ENCODE measurements at places on chromosomes 7 and 10.

DNA sequence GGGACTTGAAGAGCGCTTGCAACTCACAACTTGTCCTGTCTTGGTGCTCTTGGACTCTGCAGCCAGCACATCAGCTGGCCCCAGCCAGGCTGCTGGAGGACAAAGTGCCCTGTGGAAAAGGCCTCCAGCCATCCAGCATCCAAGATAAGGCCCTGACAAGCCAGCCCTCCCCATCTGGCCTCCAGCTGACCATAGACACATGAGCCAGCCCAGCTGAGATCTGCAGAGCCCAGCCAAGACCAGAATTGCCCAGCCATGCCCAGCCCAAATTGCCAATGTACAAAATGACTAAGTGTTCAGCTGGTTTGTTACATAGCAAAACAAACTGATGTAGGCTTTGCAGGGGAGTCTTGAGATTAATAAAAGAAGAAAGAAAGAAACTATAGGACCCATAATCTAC is 36.0 kb upstream of the FRMD4A start:
- DNase-seq: no peak

DNA sequence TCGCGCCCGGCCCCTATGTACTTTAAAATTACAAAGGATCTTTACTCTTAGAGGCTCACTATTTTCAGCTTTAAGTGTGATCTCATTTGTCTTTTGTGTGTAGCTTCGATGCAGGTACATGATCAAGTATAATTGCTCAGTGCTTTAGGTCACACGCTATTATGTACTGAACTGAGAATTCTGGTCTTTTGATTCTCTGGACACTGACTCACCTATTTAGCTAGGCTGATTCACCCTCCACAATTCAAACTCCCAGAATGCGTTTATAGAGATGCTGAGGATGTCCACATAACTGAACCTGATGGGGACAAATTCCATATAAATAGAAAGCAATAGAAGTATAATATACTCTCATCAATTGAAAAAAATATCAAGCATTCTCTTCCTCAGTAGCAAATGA is 57.8 kb downstream of the PRKCQ start:
- no peak for DNase-seq

GRCh38 chr10:124704428-124705380 is 39.5 kb downstream of the FAM53B start:
- no peak for DNase-seq

DNA sequence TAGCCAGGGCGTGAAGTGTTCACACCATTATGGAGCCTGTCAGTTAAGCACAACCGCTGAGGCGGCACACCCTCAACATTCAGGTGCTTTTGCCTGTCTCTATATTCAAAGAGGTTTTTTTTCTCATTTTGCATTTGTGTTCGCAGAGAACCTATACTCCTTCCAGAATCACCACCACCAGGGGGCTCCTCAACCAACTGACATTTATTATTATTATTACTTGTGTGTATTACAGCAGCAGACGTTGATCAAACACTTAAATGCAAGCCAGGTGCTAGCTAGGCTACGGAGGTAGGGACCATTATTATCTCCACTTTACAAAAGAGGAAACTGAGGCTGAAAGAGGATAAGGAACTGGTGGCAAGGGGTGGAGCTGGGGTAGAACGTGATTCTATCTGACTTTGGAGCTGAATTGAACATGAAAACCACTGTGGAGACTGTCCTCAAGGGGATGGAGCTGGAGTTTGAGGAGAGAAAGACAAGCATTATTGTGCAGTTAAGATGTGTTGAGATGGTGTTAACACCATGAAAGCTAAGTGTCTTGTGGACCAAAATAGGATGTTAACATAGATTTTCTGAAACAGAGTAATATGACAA is 133.8 kb upstream of the PLXNA4 start:
- DNase-seq: no peak

- DNase-seq: no peak
Measured at GRCh38 chr10:132109341-132110110, 43.8 kb downstream of the JAKMIP3 start.

DNA sequence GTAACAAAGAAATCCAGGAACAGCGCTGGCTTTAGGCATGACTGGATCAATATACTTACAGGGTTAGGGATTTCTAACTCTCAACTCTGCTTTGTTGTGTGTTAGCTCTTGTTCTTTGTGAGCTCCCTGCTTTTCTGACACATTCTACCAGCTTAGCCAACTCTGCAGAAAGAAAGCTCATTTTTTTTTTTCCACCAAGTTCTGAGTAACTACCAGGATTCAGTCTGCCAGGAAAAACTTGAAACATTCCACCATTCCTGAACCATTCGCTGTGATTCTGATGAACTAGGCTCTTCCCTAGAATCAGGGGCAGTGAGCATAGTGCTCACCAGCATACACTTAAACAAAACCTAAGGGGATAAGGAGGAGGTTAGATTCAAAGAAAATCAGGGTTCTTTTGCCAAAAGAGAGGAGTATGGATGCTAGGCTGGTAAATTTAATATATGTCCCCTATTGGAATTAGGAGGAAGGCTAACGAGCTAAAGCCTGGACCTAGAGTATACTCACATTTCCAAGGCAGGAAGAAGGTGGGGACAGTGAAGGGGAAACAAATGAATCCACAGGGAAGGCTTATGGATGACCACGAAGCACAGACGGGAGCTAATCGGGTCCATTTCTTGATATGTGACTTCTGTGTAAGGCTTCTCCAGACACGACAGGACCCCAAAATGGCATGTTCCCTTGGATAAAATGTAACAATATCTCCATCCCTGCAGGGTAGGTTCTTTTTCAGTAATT is 183.4 kb downstream of the PRKG1 start:
- no peak for DNase-seq

- peak; percentile 20 for DNase-seq
Measured at GRCh38 chr7:55641811-55642210, 69.5 kb upstream of the VOPP1 start.

DNA sequence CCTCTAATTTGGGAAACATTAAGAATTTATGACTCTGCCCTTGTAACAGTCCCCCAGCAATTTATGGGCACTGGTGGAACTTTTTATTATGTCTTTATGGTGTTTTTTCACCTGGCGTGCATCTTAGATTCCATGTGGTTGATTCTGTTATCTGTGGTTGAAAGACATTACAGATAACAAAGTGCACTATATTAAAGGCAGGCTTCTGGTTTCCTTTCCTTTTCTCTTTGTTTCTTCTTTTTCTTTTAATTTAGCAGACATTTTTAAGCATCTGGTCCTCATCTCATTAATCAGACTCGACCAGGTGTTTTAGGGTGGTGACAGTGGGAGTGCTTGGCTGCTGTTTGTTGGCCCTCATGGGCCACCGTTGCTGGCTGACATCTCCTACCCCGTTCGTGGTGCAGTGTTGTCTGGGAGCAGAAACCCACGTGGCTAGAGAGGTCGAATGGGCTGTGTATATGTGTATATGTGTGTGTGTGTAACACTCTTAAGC is 77.4 kb downstream of the LRMDA start:
- no peak for DNase-seq

- no peak for DNase-seq
Measured at GRCh38 chr10:132151951-132152505, 34.7 kb upstream of the DPYSL4 start.

DNA sequence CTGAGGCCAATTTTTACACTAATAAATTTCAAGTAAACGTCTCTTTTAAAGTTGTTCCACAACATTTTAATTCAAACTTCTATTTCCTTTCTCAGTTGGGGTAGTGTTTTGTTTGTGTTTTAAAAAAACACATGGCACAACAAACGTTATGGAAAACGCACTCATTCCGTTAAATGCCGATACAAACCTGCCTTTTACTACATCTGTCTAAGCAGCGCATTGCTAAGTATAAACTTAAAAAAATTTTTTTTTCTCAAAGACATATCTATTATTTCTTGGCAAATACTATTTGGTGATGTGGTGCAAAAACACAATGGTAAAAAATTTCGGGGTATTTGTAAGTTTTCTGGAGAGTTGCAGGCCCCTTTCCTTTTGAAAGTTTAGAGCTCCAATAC is 1.4 kb downstream of the SKIDA1 start:
- no peak for DNase-seq

DNA sequence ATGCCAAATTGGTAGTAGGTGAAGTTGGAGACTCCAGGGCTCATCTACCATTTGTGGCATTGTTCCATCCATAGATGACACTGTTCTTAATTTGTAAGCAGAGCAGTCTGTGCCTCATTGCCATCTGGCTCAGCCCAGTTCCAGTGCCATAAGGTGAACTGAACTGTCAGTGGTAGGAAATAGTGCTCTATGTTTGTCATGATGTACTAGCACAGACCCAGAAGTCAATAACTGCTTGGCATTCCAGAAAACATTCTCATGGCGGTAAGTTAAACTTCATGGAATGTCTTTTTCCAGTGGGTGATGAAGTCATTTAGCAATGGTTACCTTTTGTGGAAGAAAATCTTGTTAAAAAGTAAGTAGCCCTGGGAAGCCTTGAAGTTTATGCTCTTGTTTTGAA is 302.7 kb downstream of the SUGCT start:
- DNase-seq: no peak

GRCh38 chr7:145698526-145699262 is 417.9 kb upstream of the CNTNAP2 start:
- DNase-seq: no peak

- no peak for DNase-seq
Measured at GRCh38 chr10:74081941-74082718, 68.5 kb downstream of the AP3M1 start.

DNA sequence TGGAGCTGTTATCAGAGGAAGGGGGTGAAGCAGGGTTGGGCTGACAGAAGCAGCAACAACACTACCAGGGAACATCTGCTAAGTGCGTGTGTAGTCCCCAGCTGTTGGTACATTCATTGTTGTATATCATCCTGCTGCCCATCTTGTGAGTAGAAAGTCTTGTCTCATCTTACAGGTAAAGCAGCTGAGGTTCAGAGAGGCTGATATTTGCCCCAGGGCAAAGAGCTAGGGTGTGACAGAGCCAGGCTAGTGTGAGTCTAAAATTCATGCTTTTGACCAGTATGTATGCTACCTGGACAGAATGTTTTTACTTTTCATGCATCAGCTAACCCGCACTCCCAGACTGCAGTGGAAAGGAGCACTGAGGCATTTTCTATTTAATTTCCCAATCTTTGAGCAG is 221.6 kb downstream of the STK31 start:
- DNase-seq: no peak

DNA sequence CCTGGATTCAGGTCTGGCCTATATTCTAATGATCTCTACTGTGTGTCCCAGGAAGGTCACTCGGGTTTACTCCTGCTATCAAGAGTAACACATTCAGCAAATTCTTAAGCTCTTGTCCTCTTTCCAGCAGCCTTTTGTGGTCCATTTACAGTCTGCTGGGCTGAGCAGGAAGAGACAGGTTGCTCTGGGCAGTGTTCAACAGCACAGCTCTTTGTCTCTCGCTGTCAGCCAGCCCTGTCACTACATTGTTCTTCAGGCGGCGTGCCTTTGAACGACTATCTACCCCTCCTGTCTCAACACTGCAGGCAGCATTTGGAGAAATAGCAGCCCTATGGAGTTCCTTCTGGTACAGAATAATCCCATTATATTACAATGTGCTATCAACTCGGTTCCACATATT is 192.2 kb upstream of the TBX20 start:
- no peak for DNase-seq

DNA sequence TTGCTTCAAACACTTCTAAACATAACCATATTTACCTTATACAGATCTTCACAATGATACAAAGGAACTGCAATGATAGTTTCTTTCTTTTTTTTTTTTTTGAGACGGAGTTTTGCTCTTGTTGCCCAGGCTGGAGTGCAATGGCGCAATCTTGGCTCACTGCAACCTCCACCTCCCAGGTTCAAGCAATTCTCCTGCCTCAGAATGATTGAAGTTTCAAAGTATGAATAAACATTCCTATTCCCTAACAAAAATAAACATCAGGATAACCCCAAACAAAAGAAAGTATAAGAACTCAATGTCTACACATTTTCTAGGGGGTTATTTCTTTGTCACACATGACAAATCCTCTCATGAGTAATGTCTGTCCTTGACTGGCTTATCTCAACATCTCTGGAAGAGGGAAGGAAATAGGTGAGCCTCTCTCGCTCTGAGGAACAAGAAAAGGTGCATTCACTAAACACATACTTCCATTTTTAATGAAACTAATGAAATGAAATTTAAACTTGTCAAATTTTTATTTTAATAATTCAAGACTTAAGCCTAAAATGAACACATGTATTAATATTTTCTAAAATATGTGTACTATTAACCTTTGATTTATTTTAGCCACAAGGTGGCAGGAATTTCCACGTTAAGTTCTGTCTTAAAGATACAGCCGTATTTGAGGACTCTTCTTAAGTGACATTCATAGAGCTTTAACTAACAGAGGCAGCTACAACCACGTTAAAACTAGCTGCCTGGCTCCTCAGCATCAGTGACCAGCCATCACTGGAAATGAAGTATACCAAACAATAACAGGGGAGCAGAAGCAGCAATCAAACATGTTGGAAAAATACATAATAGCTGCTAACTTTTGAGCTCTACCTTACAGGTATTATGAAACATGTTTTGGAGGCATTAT is 58.3 kb downstream of the MALSU1 start:
- DNase-seq: peak; percentile 44

DNA sequence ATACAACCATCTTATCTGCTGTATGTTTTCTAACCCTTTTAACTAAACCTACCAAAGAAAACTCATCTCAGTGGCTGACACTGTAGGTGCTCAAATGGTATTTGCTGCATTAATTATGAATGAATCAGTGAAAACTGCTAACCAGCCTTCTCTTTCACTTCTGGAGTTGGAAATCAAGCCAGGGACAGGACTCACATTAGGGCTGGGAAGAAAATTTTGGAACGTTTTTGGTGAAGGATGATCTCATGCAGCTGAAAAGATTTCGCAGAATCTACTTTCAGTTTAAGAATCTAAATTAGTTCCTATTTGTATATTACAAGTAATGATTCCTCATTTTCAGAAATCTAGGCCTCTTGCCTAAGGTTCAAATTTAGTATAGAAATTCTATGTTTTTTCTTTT is 12.9 kb downstream of the MTPN start:
- no peak for DNase-seq

DNA sequence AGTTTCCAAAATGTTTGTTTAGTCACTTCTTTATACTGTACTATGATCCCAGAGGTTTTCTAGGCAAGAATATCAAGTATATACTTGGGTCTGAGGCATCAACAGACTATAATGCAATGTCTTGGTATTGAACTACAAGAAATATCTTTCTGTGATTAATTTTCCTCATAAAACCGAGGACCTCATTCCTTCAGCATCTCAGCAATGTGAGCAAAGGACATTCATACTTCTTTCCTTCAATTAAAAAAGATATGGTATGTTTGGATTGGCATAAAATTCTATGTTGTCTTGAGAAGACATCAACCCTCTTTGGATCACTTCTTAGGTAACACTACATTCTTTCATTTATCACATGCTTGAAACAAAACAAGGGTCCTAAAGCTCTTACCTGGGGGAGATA is 524.5 kb downstream of the PHTF2 start:
- DNase-seq: no peak

- no peak for DNase-seq
Measured at GRCh38 chr10:114276066-114276465, 37.0 kb downstream of the VWA2 start.

DNA sequence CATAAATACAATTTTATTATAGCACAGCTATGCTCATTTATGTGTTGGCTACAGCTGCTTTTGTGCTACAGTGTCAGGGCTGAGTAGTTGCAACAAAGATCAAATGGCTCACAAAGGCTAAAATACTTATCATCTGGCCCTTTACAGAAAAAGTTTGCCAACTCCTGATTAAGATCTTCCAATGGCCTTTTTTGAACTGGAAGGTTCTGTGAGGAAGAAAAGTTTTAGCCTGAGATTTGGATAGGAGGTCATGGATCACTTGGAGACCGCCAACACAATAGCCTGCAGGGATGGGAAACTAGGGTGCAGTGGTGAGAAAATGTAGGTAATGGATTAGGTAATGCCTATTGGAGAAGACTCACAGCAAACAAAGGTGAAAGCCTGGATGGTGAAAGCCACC is 169.8 kb downstream of the NOC3L start:
- no peak for DNase-seq

All from stimulated activated naive CD4-positive, alpha-beta T cell (primary cell).